ENCODE measurements at places on chromosomes 16 and 17. TPM values are rescaled to one million over a fixed set of nuclear protein-coding genes. Genes with fewer than 3 reads are reported as not detected.

MT1M gene
- not detected for total RNA-seq

OR4D1 gene
- 0.18 TPM for total RNA-seq

ST6GALNAC1 gene
- 0.36 TPM for total RNA-seq

HSPB9 gene
- total RNA-seq, result 0.18 TPM

TCAP gene
- 1.7 TPM for total RNA-seq

CD300H gene
- total RNA-seq, result not detected
